ENCODE measurements at places on chromosomes 11 and 22.

DNA sequence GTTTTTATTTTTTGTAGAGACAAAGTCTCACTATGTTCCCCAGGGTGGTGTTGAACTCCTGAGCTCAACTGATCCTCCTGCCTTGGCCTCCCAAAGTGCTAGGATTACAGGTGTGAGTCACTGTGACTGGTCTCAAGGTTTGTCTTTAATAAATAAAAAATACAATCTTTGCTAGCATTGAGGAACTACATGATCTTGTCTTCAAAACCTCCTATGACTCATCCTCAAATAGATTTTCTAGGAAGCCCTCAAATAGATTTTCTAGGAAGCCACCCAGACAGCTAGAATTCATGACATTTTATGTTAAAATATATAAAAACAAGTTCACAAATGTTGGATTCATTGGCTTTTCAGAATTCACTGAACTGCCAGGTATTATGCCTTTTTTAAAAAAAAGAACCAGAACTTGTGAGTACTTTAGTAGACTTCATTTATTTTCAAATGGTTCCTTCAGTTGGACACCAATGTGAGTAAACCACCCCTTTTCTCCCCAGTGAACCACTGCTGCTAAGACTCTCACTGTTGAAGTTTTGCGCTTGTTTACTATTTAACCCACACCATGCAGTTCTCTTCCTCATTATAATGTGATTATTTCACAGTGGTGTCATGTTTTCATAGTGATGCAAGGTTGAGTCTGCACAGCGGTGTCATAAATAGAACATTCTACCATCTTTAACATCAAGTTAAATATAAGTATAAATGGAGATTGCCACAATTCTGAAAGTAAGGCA lies 303.9 kb downstream of the CASP12 start:
- no peak for DNase-seq

DNA sequence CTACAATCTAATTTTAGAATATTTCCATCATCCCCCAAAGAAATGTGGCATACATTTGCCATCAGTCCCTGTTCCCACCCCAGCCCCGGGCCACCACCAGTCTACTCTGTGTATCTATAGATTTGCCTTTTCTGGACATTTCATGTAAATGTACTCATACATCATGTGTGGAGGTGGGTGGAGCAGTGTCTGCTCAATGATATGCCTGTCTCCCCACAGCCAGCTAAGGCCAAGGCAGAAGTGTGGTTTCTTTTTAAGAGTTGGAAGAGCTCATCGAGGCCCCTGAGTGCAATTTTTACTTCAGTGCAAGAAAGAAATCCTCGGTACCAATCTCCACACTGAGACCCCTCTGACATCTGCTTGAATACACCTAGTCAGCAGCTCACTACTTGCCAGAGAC lies 80.5 kb downstream of the TP53I11 start:
- no peak for DNase-seq

DNA sequence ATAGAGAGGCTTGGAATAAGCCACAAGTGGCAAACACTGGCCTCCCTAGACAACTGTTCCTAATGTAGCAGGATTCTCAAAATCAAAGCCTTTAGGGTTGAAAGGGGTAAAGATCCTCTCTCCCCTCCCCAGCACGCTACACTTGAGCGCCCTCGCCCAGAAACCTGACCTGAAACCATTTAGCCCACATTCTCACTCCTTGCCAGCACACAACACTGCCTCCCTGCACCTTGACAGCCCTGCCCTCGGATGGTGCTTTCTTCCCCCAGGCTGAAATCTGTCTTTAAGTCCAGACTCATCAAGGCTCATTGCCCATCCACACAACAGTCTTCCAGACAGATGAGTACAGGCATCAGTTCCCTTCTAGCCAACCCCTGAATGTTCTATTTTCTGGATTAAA lies 26.5 kb downstream of the CWC15 start:
- no peak for DNase-seq

- no peak for DNase-seq
Observed at GRCh38 chr11:94938095-94939055, 35.0 kb downstream of the CWC15 start.

DNA sequence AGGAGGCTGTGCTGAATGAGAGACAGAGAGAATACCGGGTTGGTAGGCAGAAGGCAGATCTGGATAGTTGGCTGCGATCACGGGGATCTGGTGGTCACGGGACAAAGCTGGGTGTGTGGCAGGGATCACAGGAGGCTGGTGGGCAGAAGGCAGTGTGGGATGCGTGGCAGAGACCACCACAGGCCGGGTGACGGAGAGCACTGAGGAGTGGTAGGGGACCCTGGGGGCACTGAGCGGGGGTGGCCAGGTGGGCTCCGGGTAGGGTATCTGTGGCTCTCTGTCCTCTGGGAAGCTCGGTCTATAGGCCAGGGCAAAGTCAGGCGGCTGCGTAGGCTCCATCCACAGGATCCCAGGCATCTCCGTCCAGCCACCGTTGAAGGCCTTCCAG lies 1.4 kb downstream of the CD248 start:
- DNase-seq, result no peak

DNA sequence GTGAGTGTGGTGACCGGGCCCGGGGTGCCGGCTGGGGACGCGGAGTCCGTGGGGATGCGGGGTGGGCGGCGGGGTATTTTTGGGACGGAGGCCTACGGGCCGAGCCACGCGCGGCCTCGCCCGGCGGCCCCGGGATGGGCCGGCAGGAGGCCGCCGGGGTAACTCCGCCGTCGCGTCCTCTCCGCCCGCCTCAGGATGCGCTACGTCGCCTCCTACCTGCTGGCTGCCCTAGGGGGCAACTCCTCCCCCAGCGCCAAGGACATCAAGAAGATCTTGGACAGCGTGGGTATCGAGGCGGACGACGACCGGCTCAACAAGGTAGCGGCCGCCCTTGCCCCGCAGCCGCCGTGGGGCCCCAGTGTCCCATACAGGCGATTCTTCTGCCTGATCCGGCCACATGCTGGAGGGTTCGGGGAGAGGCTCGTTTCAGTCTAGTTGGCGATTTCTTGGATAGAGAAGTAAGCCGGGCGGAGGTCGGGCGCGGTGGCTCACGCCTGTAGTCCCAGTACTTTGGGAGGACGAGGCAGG lies 337 bp downstream of the RPLP2 start:
- no peak for DNase-seq

- peak; percentile 14 for DNase-seq
Observed at GRCh38 chr11:110249066-110249465, 47.3 kb downstream of the RDX start.

- no peak for DNase-seq
Observed at GRCh38 chr22:27613099-27614005, 188.2 kb downstream of the MN1 start.

- no peak for DNase-seq
Observed at GRCh38 chr11:121644187-121644512, 191.4 kb upstream of the SORL1-AS1 start.

- no peak for DNase-seq
Observed at GRCh38 chr11:2185324-2186085, 13.9 kb upstream of the TH start.

- DNase-seq, result peak; percentile 32
Observed at GRCh38 chr22:26673486-26673885, 16.1 kb downstream of the MIAT start.

GRCh38 chr11:45147017-45147728 lies 734 bp downstream of the PRDM11 start:
- peak; percentile 93 for DNase-seq

DNA sequence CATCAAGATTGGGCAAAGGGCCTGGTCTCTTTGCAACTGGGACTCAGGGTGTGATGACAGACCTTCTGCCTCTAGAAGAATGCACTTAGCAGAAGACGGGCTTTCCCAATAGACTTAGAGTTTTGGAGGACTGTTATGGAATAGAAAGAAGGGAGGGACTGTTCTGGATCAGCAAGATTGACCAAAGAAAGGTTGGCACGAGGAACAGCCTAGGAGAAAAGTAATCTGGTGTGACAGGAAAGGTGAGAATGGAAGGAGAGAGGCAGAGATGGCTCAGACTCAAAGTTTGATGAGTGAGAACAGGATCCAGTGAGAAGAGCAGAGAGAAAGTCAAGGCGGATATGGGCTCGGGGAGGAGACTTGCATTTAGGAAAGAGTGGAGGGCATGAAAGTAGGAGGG lies 23.0 kb upstream of the TMEM45B start:
- DNase-seq, result no peak

DNA sequence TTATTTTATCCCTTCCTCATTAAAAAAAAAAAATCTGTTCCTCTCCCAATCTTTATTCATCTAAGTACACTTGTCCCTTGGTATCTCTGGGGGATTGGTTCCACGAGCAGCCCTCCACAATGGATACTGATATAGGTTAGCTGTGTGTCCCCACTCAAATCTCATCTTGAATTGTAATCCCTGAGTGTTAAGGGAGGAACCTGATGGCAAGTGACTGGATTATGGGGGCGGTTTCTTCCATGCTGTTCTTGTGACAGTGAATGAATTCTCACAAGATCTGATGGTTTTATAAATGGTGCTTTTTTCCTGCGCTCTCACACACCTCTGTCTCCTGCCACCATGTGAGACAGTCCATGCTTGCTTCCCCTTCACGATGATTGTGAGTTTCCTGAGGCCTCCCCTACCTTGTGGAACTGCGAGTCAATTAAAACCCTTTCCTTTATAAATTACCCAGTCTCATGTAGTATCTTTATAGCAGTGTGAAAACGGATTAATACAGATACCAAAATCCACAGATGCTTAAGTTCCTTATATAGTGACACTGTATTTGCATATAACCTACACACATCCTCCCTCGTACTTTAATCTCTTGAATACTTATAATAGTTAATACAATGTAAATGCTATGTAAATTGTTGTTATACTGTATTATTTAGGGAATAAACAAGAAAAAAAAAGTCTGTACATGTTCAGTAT lies 62.0 kb downstream of the PACS1 start:
- no peak for DNase-seq

GRCh38 chr11:113240790-113241635 lies 73.4 kb upstream of the TTC12 start:
- no peak for DNase-seq

- DNase-seq, result no peak
Observed at GRCh38 chr11:18618342-18619025, 15.7 kb downstream of the SPTY2D1 start.

DNA sequence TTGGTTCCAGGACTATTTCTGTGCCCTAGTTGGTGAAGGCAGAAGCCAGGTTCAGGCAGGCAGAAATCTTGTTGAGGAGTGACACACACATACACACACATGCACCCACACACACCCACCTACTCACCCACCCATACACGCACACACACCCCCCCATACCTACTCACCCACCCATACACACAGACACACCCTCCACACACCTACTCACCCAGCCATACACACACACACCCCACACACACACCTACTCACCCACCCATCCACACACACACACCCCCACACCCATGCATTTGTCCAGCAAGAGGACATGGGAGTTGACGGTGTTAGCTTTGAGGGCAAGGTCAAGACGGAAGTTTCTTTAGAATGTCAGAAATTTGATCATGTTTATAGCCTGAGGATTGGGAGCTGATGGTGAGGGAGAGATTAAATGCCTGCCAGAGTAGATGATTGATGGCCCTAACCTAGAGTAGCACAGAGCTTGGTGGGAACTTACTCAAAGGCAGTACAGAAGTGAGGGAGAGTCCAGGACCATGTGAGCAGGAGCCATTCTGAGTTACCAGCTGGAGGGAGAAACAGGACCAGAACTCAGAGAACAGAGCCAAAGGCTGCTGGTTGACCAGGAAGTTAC lies 68.9 kb downstream of the CYB5R2 start:
- DNase-seq, result no peak

DNA sequence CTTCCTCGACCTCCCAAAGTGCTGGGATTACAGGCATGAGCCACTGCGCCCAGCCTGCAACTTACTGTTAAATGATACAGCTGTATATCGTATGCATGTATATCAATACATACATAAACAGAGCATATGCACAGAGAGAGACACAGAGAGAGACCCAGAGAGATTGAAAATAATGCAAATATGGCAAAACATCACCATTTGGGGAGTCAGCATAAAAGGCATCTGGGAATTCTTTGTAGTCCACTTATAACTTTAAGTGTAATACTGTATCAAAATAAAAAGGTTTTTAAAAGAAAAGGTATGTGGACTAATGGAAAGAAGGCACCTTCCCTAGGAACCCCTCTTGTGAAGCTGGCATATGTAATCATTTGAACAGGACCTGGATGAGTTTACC lies 21.8 kb downstream of the ALX4 start:
- no peak for DNase-seq

DNA sequence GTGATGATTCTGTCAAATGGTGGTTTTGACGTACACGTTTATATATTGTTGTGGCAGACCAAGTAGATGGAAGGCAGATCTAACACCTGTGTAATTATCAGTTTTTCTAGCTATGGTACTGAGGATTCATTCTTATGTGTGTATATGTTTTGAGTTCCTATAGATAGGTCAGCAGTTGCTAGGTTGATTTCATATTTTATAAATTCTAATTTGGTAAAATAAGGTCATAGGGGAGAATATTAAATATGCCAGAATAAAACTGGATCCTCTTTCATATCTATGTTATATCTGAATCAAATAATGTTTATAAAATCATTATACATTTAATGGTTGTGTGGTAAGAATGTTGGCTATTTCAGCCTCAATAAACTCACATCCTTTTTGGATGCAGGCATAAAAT lies 27.6 kb downstream of the HIPK3 start:
- DNase-seq, result no peak

DNA sequence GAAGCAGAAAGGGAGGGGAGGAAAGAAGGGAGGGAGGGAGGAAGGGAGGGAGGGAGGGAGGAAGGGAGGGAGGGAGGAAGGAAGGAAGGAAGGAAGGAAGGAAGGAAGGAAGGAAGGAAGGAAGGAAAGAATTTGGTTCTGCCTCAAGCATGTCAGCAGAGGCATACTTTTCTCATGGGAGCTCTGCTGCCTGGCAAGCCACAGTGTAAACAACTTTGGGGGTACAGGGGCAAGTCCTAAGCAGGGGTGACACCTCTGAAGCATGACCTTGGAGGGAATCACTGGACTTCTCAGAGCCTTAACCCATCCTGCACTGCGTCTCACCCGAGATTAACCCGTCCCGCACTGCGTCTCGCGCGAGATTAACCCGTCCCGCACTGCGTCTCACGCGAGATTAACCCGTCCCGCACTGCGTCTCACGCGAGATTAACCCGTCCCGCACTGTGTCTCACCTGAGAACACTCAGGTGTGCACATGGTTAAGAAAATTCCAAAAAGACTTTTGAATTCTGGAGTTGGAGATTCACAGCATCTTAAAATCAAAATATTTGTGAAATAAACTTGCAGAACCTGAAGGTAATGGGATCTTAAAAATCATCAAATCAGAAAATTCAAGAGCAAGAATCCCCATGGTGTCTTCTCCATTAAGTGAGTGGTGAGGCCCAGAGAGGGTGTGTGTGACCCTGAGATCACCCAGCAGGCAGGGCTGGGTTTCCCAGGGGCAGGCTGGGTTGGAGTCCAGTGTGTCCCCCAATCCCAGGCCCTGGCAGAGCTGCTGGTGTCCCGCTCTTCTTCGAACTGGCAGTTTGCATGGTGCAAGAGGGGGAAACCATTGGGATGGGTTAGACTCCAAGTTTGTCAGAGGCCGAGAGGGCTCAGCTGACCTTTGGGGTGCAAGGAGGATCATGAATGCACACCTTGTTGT lies 190.4 kb downstream of the MN1 start:
- no peak for DNase-seq

DNA sequence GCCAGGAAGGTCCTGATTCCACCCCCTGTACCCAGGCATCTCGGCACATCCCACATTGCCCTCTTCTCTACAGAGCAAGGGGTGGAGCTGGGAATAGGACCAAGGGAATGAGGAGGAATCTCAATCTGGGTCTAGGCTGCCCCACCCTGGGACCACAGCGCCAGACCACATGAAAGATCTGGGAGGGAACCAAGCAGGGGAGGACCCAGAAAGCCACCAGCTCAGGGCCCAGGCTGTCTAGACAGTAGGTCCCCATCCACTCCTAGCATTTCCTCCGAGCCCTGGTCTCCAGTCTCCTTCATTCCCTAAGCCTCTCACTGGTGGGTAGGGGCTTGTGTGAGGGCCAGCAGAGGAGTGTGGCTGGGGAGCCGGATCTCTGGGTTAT lies 11.6 kb downstream of the PHLDB1 start:
- DNase-seq, result no peak

All from CD4-positive, alpha-beta T cell treated with Interleukin-21 for 1 hour (primary cell).